ENCODE measurements at places on chromosomes 1 and 21.

DNA sequence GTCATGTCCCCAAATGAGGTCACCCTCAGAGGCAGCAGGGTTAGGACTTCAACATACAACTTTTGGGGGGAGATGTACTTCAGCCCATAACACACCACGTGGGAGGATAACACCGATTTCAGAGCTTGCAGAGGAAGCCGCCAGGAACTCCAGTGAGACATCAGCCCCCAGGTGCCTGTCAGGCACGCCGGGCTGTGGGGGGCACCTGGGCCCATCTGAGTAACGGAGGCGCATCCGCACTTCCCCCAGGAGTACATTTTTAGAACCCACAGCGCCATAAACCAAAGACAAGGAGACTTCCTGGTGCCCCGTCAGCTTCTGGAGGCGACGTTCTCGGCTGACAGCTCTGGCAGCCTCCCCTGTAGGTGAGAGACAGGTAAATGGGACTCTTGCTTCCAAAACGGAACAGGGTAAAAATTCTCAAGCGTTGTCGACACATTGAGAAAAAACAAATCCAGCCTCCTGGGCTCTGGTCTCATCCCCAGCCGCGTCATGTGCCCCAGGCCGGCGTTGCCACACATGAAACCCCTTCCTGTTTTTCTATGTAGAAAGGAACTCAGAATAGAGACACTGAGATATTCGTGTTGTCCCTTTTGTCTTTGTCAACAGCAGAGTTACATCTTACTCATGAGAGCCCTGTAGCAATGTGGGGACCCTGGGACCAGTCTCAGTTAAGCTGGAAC is 93.3 kb downstream of the PDE9A start:
- DNase-seq: peak; percentile 48

DNA sequence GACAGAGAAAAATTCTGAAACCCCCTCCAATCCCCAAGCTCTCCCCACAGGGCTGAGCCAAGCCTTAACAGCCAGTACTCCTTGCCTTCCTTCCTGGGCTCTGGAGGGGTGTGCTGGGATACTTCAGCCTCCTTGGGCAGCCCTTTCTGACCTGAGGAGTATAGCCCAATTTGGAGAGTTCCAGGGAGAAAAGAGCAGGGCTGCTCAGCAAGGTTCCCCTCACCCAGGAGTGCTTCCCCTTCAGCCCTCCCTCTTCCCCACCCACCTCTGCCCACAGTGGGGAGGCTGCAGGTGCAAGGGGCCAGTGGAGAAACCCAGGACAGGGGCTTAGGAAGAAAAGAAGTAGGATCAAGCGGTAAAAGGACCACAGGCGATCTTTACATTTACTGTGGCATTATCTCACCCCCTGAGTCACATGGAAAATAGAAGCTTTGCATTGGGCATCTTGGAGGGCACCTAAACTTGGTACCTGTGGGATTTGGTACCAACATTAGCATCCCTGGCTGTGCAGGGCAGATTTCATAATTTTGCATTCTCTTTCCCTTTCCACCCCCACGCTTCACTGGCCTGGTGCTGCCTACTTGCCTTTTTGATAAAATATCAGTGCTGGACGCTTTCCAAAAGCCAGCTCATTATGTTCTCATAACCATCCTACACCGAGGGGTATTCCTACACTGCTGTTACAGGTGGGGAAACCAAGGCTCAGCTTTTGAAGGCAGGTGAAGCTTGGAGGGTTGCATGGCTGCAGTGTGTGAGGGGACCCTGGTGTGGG is 2.8 kb upstream of the ADORA1 start:
- DNase-seq: no peak

DNA sequence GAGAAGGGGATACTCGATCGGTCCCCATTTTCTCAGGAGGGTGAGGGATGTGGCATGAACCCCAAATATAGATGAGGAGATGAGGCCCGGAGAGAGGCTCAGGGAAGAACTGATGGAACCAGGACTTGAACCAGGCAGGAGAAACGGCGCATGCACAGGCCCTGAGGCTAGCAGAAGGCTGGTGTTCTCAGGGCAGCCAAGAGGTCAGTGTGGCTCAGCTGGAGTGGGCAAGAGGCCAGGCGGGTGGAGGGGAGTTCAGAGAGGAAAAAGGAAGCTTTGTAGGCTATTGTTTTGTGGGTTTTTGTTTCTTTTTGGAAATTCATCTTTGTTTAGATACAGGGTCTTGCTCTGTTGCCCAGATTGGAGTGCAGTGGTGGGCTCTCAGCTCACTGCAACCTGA is 122.0 kb downstream of the LACTBL1 start:
- DNase-seq: peak; percentile 90

DNA sequence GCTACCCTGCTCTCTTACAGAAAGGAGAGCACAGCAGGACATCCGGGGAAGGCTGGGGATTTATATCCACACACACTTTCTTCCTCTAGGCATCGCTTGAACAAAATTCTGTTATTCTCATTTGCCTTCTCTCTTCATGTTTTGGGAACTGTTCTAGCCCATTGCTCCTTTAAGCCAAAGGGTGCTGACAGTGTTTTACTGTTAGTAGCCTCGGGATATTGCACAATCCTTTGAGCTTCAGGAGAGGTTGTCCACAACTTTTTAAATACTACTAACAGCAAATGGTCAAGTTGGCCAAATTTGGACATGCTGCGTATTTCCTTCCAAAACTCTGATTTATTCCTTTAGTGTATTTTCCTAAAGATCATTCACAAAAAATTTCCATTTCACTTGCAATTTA is 579.2 kb upstream of the RGS18 start:
- DNase-seq: no peak

- DNase-seq: no peak
These were observed 119.6 kb downstream of the ATG4C start for GRCh38 chr1:62903522-62903921.

DNA sequence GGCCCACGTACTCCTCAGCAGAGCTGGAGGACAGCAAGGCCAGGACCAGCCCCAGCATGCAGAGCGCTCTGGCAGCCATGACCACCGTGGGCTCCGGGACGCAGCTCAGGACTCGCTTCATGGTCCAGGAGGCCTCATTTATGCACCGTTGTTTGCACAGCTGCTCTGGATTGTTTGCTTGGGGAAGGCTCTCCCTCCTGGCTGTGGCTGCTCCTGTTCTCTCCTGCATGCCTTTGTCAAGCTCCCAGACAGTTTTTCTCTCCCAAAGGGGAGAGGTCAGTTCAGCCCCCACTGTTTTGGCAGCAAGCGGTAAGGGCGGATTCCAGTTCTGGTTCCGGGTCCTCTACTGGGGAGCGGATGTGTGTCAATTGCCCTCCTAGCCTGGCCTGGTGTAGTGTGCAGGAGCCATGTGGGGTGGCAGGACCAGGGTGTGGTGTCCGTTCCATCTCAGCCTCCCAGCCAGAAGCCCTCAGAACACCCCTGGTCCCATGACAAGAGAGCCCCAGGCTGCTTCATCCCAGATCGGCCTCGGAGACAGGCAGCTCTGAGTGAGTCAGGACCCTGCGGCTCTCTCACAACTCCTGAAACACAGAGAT is at the start of gene TFF3:
TFF3 (minus strand) TSS at position 114 of the 596 bp plus-strand sequence; CDS start at position 79, 35 bp downstream.
- no peak for DNase-seq

- DNase-seq: no peak
These were observed 7.2 kb downstream of the PARP1 start for GRCh38 chr1:226400519-226401354.

GRCh38 chr21:42468491-42469131 is 27.4 kb downstream of the RSPH1 start:
- no peak for DNase-seq

- DNase-seq: no peak
These were observed 242.3 kb downstream of the TOMM20 start for GRCh38 chr1:234886081-234886984.

- DNase-seq: no peak
These were observed 102.9 kb downstream of the VAV3 start for GRCh38 chr1:107862064-107862463.

DNA sequence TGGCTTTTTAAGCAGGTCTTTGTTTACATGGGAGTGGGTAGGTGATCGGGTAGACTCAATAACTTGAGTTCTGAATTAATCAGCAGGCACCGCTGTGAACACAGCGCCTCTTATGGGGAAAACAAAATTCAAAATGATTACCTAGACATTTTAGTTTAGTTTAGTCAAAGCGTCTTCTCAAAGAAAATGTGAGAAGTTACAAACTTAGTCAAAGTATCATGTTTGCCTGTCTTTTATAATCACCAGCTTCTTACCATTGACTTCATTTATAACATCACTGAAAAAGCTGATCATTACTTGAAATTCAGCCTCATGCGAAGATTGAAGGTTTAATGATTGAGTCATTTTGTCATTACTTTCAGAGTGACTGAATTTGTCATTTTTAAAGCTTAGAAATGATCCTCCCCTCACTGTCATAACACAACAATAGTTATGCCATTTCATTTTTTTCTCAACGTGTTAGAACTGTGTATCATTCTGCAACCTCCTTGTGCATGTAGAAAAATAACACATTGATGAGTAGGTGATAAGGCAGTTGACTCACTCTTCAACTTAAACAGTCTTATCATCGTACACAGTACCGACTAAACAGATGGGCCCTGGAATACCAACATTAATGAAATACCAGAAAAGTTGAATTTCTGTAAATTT is 188.5 kb downstream of the NFIA start:
- DNase-seq: no peak

- peak; percentile 88 for DNase-seq
These were observed 10.4 kb downstream of the CAMSAP2 start for GRCh38 chr1:200749090-200749489.

- no peak for DNase-seq
These were observed 19.7 kb upstream of the CCDC27 start for GRCh38 chr1:3732434-3733093.
